Fibroblast of skin of right biceps (primary cell): ENCODE measurements at places on chromosomes 6 and 20.

DNA sequence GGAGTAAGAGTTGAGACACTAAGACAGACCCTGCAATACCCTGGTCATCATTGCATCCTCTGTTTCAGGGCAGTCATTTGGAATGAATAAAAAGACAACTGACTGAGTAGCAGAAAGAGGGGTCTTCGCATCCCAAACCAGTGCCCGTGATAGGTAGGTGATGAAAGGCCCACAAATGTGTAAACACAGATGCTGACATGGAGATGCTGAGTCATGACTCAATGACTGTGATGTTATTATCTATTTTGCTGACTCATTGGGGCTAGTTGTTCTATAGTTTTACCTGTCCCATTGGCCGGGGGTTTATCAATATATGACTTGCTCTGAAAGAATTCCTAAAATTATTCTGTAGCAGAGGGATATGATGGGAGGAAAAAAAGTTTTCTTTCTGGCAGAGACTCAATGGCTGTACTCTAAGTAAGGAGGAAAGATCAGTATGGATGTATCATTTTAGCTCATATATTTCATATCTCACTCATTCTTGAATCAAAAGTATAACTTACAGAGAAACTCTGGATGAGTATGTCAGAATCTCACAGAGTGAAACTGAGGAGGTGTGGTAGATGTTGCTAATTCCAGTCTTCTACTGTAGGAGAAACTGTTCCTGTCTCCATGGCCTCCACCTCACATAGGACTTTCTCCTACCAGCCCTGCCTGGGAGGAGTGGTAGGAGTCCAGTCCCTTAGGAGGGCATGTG is 119.9 kb upstream of the PREP start:
- DNase-seq, result peak; percentile 33

DNA sequence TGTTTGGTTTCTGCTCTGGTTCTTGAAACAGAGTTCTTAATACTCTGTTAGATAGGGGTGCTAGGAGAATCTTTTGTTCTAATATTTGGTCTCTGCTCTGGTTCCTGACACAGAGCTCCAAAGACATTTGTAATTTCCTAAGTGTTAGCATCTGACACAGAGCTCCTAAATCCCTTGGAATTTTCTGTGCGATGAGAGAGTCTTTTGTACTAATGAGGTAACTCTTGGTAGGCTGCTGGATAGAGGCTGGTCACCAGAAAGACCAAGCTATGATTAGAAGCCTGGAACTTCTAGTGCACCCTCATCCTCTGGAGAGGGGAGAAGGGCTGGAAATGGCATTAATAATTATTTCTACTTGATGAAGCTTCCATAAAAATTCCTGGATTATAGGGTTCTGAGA is 7.7 kb upstream of the CD109 start:
- DNase-seq, result no peak

- DNase-seq, result peak; percentile 80
Observed at GRCh38 chr20:31841928-31842327, 3.5 kb downstream of the FOXS1 start.

- DNase-seq, result no peak
Observed at GRCh38 chr6:5507131-5507681, 245.9 kb downstream of the FARS2 start.

GRCh38 chr20:25072226-25072811 is 9.6 kb downstream of the VSX1 start:
- DNase-seq, result no peak

- DNase-seq, result no peak
Observed at GRCh38 chr20:57592263-57593092, 27.7 kb downstream of the ZBP1 start.

- DNase-seq, result no peak
Observed at GRCh38 chr20:43903953-43904826, 10.5 kb upstream of the TOX2 start.

DNA sequence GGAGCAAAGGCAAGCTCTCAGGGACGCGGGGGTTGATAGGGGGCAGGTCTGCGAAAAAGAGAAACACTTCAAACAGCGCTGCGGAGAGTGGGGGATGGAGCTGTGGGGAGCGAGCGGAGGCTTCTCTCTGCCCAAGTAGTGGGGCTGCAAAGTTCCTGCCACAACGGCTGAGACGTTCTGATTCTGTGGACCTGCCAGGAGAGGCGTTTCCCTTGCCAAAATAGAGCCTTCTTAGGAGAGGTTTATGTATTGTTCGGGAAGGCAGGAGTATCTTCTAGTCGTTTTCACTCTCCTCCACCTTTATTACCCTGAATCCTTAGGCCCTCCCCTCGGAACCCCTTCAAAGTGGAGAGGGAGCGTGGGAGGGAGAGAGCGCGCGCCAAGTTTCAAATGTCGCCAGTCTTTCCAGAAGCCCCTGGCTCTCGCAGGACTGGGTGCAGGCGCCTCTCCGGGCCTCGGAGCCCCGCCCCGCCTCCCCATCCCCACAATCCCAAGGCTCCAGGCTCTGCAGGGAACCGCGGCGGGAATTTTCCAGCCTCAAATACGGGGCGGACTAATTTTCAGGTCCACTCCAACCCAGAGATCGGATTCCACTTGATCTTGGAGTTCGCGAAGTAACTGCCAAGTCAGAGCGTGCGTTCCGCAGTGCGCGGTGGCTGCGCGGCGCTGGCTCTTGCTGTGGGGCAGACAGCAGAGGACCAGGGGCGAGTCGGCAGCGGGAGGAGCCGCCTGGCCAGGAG is 10.0 kb upstream of the POU3F2 start:
- DNase-seq, result peak; percentile 44

DNA sequence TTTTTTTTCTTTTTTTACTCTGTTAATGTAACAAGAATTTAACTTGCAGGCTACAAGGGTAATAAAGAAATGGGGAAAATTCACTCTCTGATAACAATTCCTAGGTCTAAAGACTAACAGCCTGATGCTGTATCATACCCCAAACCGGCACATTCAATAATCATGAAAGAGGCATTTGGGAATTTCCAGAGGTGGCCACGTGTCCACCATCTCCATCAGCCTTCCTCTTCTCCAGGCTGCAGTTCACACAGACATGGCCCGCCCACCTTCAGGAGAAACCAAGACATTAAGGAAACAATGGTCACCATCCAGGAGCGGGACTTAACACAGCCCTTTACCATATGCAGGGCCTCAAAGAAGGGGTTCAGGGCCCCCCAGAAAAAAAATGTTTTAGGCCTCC is 44.8 kb downstream of the PDE10A start:
- DNase-seq, result no peak

DNA sequence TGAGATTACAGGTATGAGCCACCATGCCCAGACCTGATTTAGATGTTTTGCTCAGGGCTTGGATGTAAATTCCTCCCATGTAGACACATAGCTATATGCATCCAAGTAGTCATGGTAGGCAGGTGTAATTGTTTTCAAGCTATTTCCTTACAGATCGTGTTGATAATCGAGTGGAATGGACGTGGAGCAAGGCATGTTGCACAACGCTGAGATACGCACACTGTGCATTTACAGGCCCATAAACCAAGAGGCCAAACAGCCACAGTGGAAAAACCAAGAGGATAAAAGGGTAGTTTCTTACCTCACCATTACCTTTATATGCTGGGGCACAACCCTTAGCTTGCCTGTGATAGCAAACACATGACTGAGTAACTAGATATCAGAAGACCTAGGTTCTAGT is 51.0 kb upstream of the ADGRF1 start:
- DNase-seq, result no peak

DNA sequence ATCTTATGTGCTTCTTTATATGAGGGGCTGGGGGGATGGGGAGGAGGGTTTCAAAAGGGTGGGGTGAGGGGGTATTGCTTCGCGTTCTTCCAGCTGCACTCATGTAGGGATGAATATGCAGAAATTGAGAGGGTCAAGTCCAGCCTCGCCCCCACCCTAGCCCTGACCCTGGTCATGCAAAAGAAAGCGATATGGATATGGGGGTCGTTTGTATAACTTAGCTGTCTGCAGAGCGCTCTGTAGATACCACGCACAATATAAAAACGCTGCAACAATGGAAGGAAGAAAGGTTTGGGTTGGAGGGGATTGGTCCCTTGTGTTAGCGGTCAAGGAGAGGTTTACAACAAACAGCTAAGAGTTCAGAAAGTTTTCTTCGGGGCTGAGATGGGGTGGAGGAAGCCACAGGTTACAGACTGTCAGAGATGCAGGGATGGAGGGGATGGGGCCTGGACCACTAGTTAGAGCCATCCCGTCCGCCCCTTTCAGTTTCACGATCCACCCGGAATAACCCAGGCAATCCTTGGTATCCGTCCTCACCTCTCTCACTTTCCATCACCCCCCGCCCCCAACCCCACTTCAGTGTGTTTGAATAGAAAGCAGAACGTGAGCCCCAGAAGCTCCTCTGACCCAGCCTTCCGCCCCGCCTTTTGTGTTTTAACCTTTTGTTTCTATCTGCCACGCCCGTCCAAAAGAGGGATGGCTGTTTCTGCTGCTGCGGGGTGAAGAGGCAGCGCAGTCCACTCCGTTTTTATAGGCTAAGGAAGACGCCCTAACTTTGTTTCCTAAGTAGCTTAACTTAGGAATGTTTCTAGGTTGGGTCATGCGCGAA is 73.5 kb downstream of the SOX4 start:
- DNase-seq, result no peak

GRCh38 chr20:46207793-46208192 is 89.7 kb downstream of the CD40 start:
- no peak for DNase-seq

GRCh38 chr6:35463292-35463691 is 4.9 kb upstream of the RPL10A start:
- no peak for DNase-seq

GRCh38 chr20:440636-441035 is 21.7 kb downstream of the TBC1D20 start:
- peak; percentile 24 for DNase-seq

GRCh38 chr6:149249370-149250357 is 67.8 kb upstream of the TAB2 start:
- no peak for DNase-seq

GRCh38 chr6:141133836-141134235 is 998.9 kb upstream of the GJE1 start:
- DNase-seq, result peak; percentile 4

DNA sequence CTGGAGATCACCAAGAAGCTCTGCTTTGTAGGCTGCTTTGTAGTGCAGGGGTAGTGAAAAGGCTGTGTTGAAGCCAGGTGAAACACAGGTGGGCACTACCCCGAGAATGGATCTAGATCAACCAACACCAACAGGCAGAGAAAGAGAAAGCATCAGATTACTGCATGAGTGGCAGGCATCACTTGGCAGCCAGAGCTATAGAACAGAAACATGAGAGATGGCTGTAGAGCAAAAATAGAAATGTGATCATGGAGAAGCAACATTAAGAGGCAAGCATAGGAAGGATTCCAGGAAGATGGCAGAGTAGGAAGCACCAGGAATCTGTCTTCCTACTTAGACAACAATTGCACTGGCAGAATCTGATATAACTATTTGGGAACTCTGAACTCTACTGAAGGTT is 311.1 kb upstream of the TCF21 start:
- DNase-seq, result no peak
